ENCODE measurements at places on chromosomes 11 and 22.
A peak's percentile ranks its signal among the peaks of the same experiment; 100 is the strongest.

DNA sequence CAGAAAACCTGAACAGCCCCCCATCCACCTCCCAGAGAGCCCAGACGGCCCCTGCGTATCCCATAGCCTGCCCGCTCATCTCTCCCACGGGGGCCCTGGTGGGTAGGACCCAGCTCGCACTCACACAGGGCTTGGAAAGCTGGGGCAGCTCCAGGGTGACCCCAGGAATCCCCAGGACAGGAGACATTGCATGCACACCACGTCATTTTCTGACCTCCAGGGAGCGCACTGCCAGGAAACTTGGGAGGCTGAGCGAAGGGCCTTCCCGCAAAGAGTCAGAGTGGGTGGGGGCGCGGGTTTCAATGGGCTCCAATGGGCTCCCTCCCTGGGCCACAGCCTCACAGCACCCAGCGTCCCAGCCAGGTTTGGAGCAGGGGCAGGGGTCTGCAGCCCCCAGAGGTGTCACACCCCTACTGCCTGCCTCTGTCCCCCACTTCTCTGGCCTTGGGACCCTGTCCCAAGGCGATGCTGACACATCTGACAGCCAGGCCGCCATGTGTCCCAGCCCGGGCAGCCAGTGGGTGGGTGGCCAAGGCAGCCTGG lies 8.2 kb upstream of the SYT8 start:
- peak; percentile 12 for DNase-seq

- DNase-seq: no peak
These were observed 688 bp upstream of the LRRC74B start for GRCh38 chr22:21044931-21045584.

- DNase-seq: peak; percentile 96
These were observed 76.2 kb upstream of the VPREB1 start for GRCh38 chr22:22168190-22168940.

- DNase-seq: no peak
These were observed 59.2 kb downstream of the CCDC83 start for GRCh38 chr11:85914425-85914824.

DNA sequence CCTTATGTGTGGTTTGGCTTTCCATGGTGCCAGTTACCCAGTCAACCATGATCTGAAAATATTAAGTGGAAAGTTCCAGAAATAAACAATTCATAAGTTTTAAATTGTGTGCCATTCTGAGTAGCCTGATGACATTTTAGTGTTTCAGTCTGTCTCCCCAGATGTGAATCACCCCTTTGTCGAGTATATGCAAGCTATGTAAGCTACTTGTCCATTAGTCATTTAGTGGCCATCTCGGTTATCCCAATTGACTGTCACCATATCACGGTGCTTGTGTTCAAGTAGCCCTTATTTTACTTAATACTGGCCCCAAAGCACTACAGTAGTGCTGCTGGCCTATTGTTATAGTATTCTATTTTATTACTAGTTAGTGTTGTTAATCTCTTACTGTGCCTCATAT lies 44.9 kb downstream of the ATG16L2 start:
- DNase-seq: no peak

DNA sequence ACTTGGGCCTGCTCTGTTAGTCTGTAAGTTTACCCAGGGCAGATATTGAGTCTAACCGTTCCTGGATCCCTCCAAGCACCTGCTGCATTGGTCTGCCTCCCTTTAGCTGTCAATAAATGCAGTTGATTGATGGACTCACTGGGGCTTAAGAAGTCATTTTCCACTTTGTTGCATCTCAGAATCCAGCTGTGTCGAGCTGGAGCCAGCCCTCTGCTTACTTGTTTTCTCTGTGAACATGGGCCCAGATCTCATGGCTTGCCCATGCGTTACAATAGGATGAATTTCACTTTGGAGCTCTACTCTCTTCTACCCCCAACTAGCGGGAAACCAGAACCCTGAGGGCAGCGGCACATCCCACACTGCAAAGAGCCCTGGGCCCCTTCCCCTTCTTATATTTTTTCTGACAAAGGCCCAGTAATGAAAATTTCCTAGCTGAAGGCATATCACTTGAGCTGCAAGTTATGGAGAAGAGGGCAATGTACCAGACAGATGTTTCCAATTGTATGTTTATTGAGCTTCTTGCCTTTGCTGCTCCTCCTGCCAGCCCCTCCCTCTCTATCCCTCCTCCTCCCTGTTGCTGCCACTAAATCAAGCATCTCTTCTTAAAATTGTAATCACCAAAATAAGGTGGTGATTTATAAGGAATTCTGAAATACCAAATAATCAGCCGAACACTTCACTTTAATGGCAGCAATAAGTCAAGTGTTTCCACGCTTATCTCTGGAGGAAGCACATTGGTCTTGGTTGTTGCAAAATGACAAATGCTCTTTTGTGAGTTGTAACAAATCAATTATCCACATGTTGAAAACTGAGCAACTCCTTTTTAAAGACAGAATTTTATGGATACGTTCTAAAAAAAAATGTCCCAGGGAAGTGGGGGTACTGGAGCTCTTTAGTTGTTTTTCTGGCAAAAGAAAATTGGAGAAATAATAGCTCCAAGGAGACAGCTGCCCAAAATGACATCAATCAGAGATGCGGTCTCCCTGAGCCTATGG lies 212.3 kb upstream of the ZBED5 start:
- DNase-seq: no peak

DNA sequence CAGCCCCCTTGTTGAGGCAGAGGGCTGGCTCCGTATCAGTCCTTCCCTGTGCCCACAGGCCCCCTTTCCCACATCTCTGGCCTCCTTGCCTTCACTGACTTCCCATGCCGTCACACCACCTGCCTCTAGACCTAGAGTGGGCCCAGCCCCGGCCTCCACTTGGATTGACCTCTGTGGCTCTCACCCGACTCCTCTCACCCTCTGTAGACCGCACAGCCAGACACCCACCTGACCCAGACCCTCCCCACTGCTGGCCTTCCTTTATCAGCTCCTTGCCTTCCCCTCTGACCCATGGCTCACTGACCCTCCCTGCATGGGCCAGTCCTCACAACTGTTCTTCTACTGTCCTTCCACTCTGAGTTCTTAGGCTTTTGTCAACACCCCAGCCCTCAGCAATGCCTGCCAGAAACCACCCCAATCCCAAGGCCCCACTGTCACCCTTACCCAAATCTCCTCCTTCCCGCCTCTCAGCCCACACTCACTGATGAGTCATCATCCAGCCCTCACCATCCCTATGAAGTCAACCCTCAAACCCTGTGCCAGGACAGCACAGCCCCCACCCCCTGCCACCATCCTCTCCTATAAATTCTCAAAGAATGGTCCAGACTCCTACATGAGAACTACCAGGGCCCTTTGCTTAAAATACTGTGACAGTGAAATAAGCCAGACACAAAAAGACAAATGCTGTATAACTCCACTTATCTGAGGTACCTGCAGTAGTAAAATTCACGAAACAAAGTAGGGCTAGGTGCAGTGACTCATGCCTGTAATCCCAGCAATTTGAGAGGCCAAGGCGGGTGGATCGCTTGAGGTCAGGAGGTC lies 53.4 kb downstream of the SCGB1A1 start:
- DNase-seq: no peak

DNA sequence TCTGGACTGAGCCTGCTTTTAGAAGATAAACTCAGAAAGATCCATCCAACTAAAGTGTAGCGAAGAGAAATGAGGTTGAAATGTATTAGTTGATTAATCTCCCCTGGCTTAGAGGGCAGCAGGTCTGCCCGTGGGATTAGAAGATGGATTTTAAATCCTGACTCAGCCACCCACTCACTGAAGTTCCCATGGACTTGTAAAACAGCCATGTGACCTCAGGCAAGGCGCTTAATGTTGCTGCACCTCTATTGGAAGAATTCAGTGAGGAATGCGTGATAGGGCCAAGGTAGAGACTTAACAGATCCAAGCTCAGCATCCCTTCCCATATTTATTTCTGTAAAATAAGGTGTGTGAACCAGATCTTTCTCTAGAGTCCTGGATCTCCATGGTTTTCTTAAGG lies 45.1 kb upstream of the ELF5 start:
- no peak for DNase-seq

DNA sequence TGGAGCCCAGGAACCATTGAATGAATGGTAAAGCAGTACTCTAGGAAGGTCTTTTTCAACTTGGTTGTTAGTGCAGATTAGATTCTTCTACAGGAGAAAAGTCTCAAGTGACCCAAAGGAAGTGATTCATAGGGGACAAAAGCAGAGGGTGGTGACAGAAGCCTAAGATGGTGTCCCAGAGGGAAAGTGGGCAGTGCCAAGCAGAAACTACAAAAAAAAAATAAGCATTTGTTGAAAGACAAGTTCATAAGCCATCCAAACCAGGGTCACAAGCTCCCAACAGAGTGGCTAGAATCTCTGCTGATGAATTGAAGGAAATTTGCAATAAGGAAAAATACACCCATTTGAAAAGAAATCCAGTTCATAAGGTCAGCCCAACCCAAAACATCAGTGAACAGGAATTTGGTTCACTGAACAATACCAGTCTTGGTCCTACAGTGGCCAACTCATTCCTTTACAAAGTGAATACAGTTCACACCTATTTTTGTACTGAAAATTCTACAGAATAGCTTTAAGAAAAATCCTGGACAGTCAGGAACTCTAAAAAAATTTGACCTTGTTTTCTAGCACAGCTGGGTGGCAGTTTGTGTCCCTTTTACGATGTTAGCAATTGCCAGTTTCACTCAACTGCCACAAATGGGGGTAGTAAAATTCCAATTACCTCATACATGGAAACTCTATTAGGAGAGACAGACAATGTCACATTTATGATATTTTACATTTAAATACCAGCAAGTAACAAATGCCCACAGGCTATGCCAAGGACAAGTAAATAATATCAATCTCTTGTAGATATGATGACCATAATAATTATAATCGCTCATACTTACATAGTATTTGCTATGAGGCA lies 21.6 kb upstream of the NUP160 start:
- DNase-seq: no peak

GRCh38 chr11:126415669-126416420 lies 60.4 kb downstream of the ST3GAL4 start:
- no peak for DNase-seq

- no peak for DNase-seq
These were observed 897.2 kb downstream of the TBC1D22A start for GRCh38 chr22:47659467-47660223.

DNA sequence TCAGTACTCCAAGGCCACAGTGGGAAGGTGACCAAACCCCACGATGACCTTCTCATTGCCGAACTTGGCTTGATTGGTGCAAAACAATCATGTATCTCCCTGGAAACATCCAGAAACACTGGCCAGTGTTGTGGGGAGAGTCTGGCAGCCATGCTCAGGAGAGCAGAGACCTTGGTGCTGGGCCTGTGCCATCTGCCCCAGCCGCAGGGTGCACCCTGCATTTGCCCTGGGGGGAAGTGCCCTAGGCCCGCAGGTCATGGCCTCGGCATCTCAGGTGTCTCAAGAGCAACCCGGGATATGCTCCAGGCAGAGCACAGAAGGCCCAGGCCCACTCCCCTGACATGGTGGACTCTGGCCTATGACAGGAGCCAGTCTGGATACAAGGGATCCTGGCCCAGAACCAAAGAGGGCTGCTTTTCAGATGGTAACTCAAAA lies 23.7 kb downstream of the ARVCF start:
- DNase-seq: no peak

GRCh38 chr11:81987829-81988472 lies 745.7 kb downstream of the FAM181B start:
- DNase-seq: no peak

- DNase-seq: no peak
These were observed 15.7 kb downstream of the DMC1 start for GRCh38 chr22:38554281-38554680.

DNA sequence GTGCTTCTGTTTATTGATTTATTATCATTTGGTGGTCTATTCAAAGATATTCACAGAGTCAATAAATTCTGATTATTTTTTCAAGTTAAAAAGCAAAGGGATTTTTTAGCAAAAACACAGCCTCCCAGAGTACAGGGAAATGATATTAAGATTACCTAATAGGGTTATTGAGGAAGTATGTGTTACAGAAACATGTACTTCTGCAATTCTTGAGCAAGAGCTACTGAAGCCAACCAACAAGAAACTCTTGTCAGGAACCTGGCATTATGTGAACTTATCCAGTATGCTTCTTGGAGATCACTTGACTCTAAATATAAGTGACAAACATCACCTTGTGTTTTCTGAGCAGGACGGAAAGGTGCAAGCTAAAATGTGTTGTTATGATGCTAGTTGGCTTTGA lies 42.0 kb upstream of the CARD18 start:
- no peak for DNase-seq

DNA sequence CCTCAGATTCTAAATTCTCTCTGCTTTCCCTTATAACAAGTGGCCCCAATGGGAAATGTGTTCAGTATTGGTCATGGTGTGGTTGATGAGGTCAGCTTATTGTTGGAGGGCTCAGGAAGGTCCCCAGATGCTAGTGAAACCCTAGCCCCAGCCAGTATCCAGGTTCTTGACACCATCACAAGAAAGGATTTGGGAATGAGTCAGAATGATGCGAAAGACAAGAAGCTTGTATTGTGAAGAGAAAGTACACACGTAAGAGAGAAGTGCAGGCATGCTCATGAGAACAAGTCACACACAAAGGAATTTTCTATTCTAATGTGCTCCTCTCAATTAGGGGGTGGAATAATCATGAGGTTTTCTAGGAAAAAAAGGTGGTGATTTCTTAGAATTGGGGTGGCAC lies 34.9 kb upstream of the TRPC6 start:
- DNase-seq: no peak

GRCh38 chr11:14374922-14375830 lies 16.2 kb upstream of the RRAS2 start:
- no peak for DNase-seq

DNA sequence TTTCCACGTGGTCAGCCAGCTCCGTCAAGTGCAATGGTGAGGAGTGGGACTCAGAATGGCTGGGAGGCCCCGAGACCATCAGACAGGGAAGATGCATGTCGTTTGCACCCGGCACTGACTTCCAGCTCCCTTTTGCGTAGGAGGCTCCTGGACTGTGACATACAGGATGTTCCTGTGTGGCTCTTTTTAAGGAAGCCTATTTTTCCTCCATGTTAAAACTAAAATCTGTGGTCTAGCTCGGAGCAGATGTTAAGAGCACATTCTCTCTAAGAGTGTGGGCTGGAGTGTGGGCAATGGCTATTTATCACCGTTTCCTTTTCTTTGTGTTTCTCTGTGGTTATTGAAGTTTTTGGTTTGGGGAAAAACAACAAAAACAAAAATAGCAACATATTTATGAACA lies 40.9 kb upstream of the AMPD3 start:
- DNase-seq: no peak

GRCh38 chr11:2348986-2349385 lies 28.1 kb upstream of the CD81 start:
- DNase-seq: peak; percentile 9

Measured in OCI-LY7 (cell line).